ENCODE measurements at places on chromosomes 2 and 18.

GRCh38 chr2:145226901-145227300 is 707.0 kb upstream of the ZEB2 start:
- no peak for DNase-seq

DNA sequence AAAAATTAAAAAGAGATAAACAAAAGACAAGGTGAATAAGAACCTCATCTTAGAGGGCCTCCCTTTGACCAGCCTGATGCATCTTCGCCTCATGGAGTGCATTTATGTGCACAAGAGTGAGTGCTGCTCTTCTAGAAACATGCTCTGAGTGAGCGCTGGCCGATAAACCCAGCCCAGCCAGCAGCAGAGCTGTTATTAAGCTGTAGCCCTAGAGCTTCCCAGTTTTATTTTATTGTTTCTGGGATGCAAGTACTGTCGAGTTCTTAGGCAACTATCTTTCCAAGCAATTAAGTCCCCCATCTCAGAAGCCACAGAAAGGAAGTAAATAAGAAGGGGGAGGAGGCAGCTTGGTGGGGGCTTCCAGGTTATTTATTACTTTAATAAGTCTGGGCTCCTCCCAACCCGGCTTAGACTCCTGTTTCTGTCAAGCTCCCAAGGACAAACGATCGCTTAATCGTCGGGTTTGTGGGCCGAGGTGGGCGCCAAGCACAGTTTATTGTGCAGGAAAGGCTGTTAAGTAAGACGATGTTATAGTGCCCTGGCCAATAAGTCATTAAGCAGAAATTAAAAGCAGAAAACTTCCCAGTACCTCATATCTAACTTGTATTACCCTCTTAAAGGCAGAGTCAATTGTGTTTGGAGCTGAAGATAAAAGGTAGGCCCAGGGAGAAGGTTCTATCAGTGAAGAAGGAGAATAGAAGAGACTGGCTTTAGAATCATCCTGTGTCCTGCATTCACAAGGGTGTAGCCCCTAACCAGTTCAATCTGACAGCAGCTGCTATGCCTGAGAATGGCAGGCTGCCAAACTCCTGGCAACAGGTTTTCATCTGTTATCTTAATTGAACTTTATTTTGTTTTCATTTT is 176.3 kb downstream of the PIK3C3 start:
- DNase-seq: no peak

GRCh38 chr2:12504443-12504842 is 212.3 kb upstream of the TRIB2 start:
- no peak for DNase-seq

GRCh38 chr2:16507655-16508489 is 157.8 kb downstream of the CYRIA start:
- DNase-seq: peak; percentile 37

DNA sequence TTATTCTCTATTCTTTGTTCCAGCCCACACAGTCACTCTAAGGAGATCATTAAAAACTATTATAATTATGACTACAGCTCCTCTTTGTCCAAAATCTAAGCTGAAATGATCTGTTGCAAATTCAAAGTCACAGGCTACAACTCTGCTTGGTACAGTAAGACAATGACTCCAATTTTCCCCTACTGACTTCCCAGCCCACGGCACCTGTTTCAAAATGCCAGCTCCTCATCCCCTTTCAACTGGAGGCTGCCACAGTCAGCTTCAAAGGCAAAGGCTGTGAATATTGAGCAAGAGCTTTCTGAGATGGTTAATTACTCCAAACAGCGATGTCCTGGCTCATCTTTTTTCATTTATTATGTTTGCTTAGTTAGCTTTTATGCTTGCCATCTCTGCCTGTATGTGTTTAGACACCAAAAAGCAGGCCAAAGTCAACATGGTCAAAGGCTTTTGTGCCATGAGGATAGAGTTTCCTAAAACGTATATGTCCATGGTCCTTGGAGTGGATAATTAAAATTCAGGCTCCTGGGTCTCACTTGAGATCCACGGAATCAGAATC is 141.1 kb downstream of the DOCK10 start:
- no peak for DNase-seq

GRCh38 chr2:9780368-9781130 is 62.7 kb upstream of the TAF1B start:
- DNase-seq: no peak

DNA sequence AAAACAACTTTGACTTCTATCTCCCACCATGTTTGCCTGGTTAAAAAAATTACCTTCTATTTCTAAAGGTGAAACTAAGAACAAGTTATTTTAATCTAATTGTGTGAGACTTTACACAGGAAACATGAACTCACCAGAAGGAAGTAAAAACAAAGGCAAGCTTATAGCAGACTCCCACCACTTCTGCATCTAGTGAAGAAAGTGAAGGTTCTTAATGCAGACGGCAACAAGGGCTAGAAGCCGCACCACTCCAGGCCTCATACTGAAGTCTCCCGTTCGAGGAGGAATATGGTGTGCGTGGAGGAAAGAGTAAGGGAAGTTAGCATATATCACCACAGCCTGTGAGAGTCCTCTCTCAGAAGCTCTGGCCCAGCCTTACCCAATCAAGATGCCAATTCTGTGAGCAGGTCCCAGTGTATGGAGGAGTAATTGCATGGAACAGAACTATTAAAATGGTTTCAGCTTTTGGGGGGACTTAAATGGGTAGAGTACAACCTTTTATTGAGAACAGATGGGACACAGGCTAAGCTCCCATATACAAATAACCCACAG is 958.7 kb downstream of the BCL11A start:
- no peak for DNase-seq
